IMR-90 (cell line): ENCODE measurements at places on chromosomes 5 and 9.

GRCh38 chr5:130720355-130720754, 444.7 kb downstream of the HINT1 start:
- H3K27me3 ChIP-seq = no peaks in the 10 kb centered on the region
- no peaks in the 10 kb centered on the region for H3K36me3 ChIP-seq
- no peaks in the 10 kb centered on the region for H3K4me1 ChIP-seq

GRCh38 chr5:180395540-180396274, 42.6 kb upstream of the GFPT2 start:
- H3K36me3 ChIP-seq = no peaks in the 10 kb centered on the region
- H3K4me3 ChIP-seq = no peak overlapping the region
- H3K4me1 ChIP-seq = no peaks in the 10 kb centered on the region
- no peak for DNase-seq
- no peaks in the 10 kb centered on the region for H3K27me3 ChIP-seq

GRCh38 chr5:44952376-44952775, 143.6 kb downstream of the MRPS30 start:
- no peak overlapping the region for H3K27ac ChIP-seq
- H3K27me3 ChIP-seq = no peaks in the 10 kb centered on the region
- peak; percentile 15 for DNase-seq
- H3K4me3 ChIP-seq = no peak overlapping the region
- H3K4me1 ChIP-seq = no peaks in the 10 kb centered on the region

GRCh38 chr9:70887826-70888225, 233.6 kb downstream of the TRPM3 start:
- no peak overlapping the region for H3K4me3 ChIP-seq
- peaks cover 6% of the 10 kb centered on the region for H3K27me3 ChIP-seq
- H3K4me1 ChIP-seq = no peaks in the 10 kb centered on the region
- H3K27ac ChIP-seq = no peak overlapping the region

DNA sequence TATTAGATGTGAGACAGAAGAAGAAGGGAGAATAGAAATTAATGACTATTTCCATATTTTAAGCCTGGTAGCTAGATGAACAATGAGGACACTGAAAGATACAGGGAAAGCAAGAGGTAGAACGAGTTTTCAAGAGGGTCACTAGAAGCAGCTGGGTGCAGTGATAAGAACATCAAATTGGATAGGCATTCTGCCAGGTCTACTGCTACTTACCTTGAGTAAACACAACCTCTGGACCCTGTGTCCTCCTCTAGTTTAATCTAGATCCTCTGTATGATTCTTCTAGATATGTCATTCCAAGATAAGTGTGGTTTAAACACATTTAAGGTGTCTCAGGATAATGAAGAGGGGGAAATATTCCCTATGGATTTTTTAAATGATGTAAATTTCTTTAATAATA, 31.2 kb downstream of the OTP start:
- H3K27ac ChIP-seq = no peak overlapping the region
- no peaks in the 10 kb centered on the region for H3K4me1 ChIP-seq
- DNase-seq = no peak
- no peak overlapping the region for H3K4me3 ChIP-seq
- no peaks in the 10 kb centered on the region for H3K36me3 ChIP-seq
- H3K27me3 ChIP-seq = peaks cover 4% of the 10 kb centered on the region
